ENCODE measurements at places on chromosomes 11 and 22.

DNA sequence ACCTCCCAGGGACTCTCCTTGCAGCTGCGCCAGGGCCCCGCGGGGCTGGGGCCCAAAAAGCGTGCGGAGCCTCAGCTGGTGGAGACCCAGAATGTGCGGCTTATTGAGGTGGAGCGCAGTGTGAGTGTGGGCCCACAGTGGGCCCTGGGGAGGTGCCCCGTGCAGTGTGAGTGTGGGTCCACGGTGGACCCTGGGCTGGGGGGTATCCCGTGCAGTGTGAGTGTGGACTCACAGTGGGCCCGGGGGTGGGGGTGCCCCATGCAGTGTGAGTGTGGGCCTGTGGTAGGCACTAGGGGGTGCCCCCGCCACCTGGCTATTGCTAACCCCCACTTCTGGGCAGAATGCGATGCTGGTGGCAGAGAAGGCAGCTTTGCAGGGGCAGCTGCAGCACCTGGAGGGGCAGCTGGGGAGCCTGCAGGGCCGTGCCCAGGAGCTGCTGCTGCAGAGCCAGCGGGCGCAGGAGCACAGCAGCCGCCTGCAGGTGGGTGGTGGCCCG lies 7.8 kb upstream of the RPS6KA4 start:
- DNase-seq: no peak

DNA sequence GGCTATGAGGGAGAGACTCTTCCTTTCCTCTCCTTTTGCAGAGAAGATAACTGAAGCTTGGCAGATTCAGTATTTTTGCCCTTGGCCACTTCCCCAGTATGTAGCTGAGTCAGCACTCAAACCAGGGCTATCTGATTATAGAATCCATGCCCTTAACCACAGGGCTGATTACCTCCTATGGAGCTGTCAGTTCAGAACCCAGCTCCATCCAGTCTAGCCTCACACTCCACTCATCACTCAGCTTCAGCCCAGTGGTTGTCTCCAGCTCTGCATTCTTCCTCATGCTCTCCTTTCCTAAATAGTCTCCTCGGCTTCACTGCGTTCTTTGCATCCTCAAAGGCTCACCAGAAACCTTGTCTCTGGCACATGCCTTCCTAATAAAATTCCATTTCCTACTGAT lies 151.6 kb upstream of the BLID start:
- no peak for DNase-seq

GRCh38 chr11:65537296-65537597 lies 12.4 kb downstream of the SCYL1 start:
- DNase-seq: no peak

DNA sequence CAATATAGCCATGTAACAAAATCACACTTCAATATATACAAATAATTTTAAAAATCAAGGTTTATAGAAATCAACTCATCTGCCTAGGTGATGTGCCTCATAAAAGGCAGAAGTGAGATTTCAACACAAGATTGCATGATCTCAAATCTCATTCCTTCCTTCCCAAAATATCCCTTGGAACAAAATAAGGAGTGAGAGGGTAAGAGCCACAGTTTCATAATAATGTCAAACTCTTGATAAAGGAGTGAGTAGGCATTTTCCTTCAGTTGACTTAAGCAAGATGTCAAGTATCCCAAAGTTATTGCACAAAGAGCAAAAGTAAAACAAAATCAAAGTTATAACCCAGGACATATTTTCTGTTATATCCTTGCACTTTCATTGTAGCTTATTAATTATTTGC lies 81.3 kb downstream of the C22orf31 start:
- no peak for DNase-seq

DNA sequence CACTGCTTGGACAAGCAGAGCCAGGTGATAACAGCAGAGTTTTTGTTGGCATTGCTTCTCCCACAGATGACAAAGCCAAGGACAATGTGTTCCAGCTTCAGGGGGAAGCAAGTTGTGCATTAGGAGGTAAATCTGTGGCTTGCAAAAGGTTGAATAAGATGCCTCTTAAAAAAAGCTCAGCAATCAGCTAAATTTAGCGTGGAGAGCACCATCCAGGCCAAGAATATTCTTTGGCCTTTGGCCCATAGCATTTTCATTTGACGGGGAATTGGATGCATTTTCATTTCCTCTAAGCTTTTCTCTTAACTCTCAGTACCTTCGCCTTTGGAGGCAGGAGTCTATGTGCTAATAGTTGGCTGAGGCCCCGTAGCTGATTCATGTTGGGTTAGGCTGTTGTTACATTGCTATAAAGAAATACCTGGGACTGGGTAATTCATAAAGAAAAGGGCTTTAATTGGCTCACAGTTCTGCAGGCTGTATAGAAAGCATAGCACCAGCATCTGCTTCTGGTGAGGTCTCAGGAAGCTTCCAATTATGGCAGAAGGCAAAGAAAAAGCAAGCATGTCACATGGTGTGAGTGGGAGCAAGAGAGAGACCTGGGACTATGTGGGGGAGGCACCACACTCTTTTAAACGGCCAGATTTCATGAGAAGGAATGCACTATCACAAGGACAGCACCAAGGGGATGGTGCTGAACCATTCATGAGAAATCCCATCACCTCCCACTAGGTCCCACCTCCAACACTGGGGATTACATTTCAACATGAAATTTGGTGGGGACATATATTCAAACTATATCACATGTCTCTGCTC lies 350.1 kb upstream of the C11orf87 start:
- DNase-seq: no peak

DNA sequence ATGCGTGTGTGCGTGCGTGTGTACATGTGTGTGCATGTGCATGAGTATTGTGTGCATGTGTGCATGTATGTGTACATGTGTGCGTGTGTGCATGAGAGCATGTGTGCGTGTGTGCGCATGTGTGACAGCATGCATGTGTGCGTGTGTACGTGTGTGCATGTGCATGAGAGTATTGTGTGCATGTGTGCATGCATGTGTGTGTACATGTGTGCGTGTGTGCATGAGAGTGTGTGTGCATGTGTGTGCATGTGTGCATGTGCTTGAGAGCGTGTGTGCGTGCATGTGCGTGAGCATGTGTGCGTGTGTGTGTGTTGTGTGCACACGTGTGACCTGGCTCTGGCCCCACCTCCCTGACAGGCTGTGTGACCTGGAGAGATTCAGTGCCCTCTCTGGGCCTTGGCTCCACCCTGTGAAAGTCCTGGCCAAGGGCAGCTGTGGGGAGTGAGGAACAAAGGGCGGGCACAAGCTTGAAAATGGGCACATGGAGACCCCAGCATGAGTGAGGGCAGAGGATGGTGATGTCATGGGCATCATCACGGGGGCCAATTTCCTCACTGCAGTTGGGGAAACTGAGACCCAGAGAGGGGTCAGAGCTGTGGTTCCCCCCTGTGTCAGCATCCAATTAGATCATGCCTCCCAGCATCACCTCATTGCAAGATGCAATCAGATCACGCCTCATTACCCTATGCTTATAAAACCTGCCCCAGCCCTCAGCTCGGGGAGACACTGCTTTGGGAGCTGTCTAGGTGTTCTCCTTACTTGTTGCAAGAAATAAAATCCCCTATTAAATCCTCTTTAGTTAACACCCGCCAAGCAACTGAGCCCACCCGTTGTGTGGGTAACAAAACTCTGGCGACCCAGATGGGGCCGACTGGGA lies 658 bp downstream of the ACY3 start:
- no peak for DNase-seq

GRCh38 chr22:31344578-31345330 lies 1.4 kb downstream of the PATZ1 start:
- peak; percentile 33 for DNase-seq

GRCh38 chr11:66643745-66644437 lies 5.4 kb downstream of the RBM4 start:
- no peak for DNase-seq

DNA sequence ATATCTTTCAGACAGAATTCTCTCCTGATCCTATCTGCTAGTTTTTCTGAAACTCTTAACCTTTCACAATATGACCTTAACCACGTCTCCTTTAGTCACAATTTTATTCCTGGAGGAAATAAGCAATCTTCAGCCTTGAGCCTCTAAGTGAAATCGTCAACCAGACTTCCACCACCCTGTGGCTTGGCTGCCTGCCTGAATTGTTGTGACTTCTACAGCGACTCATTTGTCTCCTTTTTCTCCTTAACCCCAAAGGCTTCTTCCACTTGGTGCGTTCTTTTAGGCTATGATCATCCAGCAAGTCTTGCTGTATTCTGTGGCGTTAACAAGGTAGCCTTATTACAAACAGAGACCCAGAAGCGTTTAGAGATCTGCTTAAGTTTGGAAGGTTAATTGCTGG lies 535.1 kb upstream of the ARHGAP42 start:
- no peak for DNase-seq

DNA sequence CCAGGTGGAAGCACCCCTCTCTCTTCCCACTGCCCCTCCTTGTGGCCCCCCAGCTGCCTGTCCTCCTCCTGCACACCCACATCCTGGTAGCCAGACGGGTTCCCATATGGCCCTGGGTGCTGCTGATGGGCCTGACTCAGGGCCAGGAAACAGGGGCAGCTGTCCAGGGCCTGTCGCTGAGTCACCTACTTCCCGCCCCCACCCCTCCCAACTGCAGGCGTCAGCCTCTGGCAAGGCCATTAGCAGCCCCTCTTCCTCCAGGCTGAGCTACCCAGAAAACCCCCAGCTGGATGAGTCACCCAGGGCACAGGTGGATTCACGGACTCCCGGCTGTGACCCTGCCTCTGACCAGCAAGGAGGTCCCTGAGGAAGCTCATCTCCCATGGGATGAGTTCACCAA lies 6.9 kb upstream of the GAL start:
- no peak for DNase-seq

- DNase-seq: no peak
Measured at GRCh38 chr11:111301842-111302118, 3.4 kb downstream of the POU2AF3 start.

GRCh38 chr11:108009497-108010370 lies 1.0 kb downstream of the CUL5 start:
- DNase-seq: no peak

DNA sequence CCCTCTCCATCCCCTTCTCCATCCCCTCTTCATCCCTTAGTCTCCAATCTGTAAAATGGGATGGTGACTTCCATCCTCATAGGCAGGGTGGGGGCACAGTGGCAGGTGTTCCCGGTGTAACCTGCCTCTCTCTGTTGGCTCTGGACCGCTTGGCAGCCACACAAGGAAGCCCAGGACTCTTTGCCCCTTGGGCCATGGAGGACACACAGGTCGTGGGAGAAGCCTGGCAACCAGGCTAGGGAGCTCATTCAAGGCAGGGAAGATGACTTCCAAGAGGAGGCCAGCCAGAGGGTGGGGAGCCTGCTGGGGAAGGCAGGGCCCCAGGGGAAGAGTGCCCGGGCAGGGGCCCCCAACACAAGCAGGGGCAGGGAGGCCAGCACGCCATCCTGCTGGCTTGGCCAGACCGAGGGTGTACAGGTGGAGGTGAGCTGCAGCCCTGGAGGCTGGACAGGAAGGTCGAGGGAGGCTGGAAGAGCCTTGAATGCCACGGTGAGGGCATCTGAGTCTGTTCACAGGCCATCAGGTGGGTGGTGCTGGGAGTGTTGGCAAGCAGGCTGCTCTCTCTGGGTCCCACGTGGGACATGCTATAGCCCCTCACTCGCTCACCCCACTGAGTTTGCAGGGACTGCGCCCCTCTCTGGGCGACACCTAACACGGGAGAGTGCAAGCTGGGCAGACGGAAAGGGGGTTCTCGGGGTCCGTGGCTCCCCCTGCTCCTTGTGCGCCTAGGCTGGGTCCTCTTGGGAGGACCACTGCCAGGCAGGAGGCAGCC lies 15.5 kb upstream of the CTSD start:
- no peak for DNase-seq

GRCh38 chr11:119081682-119082260 lies 2.9 kb upstream of the HMBS start:
- DNase-seq: no peak

DNA sequence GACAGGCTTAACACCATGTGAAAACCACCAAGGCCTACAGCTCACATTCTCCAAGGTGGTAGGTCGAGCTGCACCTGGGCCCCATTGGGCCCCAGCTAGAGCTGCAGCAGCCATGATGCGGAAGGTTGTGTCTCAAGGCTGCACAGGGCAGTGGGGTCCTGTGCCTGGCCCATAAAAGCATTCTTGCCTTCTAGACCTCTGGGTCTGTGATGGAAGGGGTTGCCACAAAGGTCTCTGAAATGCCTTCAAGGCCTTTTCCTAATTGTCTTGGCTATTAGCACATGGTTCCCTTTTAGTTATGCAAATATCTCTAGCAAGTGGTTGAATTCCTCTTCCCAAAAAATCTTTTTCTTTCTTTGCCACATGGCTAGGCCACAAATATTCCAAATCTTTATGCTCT lies 52.5 kb upstream of the C11orf58 start:
- DNase-seq: no peak

- DNase-seq: no peak
Measured at GRCh38 chr11:120929090-120929489, 94.8 kb upstream of the TBCEL start.

- no peak for DNase-seq
Measured at GRCh38 chr11:96045622-96046456, 121.9 kb upstream of the MTMR2 start.

GRCh38 chr11:45929486-45930030 lies 7.1 kb downstream of the LARGE2 start:
- DNase-seq: peak; percentile 15

DNA sequence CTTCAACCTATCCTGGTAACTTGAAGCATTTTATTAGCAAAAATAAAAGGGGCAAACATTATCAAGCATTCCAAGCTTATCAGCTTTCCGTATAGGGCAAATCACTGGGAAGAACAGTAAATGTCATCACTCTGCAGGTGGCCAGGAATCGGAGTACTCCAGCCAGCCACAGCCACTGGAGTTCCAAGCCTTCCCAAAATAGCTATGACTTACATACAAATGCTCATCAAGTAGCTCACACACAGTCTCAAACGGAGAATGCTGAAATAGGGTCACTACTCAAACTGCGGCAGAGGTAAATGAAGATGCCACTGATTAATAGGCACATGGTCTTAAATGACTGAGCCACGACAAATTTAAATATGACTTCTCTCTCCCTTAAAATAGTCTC lies 2.1 kb downstream of the USP28 start:
- no peak for DNase-seq

- DNase-seq: no peak
Measured at GRCh38 chr11:125494561-125494960, 1.5 kb downstream of the FEZ1 start.

- DNase-seq: no peak
Measured at GRCh38 chr11:110501428-110501827, 71.7 kb downstream of the FDX1 start.

DNA sequence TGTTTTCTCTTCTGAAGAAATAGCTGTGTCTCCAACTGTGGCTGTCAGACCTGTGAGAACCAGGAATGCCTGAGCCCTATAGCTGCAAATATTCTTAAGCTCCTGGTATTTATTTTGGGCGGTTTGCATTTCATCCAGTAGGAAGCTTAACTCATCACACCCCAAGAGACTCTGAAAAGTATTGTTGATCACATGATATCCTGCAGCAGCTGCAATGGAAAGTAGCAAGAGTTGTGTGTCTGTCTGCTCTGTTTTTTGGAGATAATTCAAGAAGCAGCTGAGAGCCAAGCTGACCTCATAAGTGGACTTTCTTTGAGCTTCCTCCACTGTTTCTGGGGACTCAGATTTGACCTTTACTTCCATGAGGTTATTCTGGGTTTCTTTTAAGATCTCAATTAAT lies 36.4 kb upstream of the MRPL17 start:
- no peak for DNase-seq

GRCh38 chr11:104152941-104153505 lies 10.9 kb downstream of the PDGFD start:
- peak; percentile 2 for DNase-seq
